ENCODE measurements at places on chromosomes 5 and 9. TPM values are rescaled to one million over a fixed set of nuclear protein-coding genes. Genes with fewer than 3 reads are reported as not detected.

The PTGR1 gene
- 34.0 TPM for total RNA-seq

DNA sequence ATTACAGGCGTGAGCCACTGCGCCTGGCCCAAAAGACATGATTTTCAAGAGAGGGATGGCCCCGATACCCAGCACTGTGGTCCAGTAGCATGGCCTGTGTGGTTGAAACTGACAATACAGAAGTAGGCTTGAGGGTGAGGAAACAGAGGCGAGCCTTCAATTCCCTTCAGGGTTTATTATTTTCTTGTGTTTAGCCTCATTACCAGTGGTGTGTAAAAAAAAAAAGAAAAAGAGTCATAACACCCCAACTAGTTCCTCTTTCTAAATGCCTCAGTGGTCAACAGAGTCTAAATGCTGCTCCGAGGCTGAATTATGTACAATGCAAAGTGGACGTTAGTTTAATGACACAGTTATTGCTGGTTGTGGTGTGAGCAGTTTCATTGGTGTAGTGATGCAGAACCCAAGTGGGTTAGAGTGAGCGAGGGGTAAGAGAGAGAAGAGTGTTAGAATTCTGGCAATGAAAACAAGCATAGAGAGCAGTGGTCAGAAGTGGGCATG, 58.8 kb downstream of the SNX30 start:
- no peak for DNase-seq

DNA sequence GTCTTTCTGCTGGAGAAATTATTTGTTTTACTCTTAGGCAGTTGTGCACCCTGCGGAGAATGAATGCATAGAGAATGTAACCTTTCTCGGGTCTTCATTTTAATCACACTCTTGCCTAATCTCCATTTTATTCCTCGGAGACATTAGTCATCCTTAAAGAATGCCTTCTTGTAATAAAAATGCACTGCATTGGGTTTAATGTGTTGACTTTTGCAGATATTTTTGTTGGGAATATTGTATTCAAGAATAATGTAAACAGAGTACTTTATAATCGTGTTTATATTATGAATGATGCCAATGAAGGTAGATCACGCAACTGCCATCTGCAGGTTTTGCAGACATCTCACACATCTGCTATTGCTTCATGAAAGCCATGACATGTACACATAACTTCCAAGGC, 1093.9 kb upstream of the CDH6 start:
- no peak for DNase-seq

- DNase-seq = no peak
Observed at GRCh38 chr9:4287886-4288588, 11.8 kb downstream of the GLIS3 start.

DNA sequence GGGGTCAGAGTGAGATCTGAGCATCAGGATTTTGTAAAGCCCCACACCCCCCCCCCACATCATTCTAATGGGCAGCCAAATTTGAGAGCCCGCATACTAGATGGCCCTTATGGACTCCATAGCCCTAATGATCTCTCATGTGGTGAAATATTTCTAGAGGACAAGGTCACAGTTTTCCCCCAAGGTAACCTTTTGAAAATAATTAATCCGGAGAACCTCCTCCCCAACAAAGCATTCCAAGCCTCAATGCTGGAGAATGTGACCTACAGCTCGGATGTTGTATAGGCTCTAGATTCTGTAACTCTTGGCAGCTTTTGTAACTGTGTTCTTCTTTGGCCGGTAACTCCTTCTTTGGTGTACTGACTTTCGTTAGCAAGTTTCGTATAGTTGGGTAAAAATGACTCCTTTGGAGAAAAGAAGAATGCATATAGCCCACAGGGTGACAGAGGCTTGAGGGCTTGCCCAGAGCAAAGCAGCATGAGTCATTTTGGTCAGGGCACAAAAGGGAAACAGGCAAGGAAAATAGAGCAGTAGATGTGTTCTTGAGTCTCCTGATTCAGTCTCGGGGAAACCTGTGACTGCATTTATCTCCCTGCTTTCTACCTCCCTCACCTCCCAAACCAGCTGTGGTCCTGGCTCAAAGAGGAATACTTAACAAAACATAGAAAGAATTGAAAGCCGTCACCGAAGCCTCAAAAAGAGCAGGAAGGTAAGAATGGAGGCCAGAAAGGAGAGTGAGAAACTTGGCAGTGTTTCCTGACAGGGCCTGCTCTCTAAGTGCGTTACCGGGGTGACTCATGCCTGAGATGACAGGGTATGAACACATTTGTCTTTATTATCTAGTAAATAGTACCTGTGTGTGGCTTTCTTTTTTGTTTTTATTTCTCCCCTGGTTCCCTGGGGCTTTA, 6.6 kb upstream of the XPA start:
- no peak for DNase-seq

GRCh38 chr5:143008809-143009521, 238.8 kb downstream of the ARHGAP26 start:
- DNase-seq = peak; percentile 64

- DNase-seq = no peak
Observed at GRCh38 chr5:76720988-76721569, 5.2 kb downstream of the F2R start.

- DNase-seq = no peak
Observed at GRCh38 chr9:128550770-128551656, 1.4 kb upstream of the SPTAN1 start.

DNA sequence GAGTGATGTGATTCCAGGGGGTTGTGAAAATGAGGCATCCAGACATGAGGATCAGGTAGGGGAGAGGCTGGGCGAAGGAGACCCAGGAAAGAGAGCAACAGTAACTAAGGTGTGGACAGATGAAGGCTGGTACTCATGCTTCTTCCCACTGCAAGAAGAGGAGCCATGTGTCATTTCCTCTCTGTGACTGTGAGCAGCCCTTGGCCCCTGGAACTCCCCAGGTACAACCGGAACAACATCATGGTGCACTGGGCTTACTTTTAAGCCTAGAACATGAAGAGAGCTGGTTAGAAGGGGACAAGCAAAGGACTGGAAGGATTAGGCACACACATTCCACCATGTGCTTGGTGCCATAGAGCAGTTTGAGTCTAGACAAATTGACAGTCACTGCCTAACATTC, 10.9 kb upstream of the IL12B start:
- no peak for DNase-seq

The N4BP3 gene
- total RNA-seq = 10.5 TPM

DNA sequence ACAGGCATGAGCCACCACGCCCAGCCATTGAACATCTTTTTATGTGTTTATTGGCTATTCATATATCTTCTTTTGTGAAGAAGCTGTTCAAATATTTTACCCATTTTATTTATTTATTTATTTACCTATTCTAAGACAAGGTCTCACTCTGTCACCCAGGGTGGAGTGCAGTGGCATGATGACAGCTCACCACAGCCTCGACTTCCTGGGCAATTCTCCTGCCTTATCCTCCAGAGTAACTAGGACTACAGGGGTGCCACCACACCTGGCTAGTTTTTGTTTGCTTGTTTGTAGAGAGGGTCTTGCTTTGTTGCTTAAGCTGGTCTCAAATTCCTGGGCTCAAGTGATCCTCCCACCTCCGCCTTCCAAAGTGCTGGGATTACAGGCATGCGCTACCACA, 33.5 kb downstream of the NAIF1 start:
- no peak for DNase-seq

- DNase-seq = no peak
Observed at GRCh38 chr9:112245126-112245525, 70.0 kb upstream of the SUSD1 start.

The IL13 gene
- total RNA-seq = not detected

The ADAMTS6 gene
- 3.5 TPM for total RNA-seq

The IL5 gene
- 1.2 TPM for total RNA-seq

The PRUNE2 gene
- 20.4 TPM for total RNA-seq

GRCh38 chr5:137496919-137497318, 2.2 kb downstream of the SPOCK1 start:
- no peak for DNase-seq

GRCh38 chr5:179221196-179221876, 123.9 kb downstream of the ADAMTS2 start:
- no peak for DNase-seq

- DNase-seq = no peak
Observed at GRCh38 chr5:126443374-126443851, 20.2 kb downstream of the GRAMD2B start.

GRCh38 chr9:93597871-93598646, 21.7 kb downstream of the PHF2 start:
- no peak for DNase-seq

- no peak for DNase-seq
Observed at GRCh38 chr5:58019614-58020013, 440.3 kb downstream of the PLK2 start.

DNA sequence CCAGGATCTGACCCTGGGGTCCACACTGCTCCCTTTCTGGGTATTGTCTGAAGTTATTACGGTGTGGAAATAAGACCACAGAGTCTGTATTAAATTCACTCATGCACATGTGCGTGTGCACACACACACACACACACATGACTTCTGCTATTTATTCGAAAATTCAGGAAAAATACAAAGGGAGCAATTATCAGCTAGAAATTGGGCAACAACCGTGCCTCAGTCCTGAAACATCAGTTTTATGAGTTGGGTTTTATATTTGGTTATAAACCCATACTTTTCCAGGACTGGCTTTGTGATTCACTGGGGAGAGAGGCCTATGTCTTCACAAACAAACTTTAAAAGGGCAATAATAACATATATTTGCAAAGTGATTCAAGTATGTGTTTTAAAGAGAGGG, 90.2 kb downstream of the ANGPTL2 start:
- no peak for DNase-seq

- no peak for DNase-seq
Observed at GRCh38 chr9:20683351-20684034, 566 bp upstream of the FOCAD start.

The DOCK2 gene
- total RNA-seq = 72.2 TPM

The PCDHB6 gene
- 0.77 TPM for total RNA-seq

- peak; percentile 31 for DNase-seq
Observed at GRCh38 chr9:108468364-108468763, 387.4 kb downstream of the ACTL7B start.

The SPATA9 gene
- total RNA-seq = not detected

DNA sequence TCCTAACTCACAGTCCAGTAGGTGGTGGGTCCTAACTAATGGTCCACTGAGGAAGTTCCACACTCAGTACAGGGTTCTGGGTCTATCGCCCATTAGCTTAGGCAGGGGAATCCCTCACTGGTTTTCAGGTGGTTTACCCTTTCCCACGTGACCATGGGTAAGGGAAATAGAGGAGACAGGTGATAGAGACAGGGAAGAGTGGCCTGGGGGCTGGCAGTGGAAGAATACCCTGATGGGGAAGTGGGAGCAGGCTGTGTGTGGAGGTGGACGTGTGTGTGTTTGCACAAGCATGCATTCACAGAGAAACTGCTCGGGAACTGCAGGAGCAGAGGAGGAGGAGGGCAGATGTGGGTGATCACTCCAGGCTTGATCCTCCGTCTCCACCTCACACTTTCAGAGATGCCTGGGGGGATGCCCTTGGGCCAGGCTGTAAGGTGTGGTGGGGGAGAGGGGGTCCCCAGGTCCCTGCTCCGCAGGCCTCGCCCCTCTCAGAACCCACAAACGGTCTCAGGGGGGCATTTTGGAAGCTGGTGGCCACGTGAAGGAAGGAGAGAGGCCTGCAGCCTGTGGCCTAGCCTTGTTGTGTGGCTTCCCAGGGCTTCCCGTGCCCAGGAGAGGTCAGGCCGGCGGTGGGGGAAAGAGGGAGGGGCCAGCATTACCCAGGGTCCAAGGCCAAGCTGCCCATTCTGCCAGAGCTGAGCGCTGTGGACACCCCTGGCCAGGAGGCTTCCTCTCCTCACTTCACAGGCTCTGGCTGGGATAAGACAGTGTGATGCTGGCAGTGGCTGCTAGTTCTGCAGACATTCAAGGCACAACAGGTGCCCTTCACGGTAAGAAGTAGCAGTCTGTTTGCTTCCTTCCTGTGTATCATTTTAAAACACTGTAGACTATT, 80.0 kb downstream of the OTULIN start:
- DNase-seq = peak; percentile 49

DNA sequence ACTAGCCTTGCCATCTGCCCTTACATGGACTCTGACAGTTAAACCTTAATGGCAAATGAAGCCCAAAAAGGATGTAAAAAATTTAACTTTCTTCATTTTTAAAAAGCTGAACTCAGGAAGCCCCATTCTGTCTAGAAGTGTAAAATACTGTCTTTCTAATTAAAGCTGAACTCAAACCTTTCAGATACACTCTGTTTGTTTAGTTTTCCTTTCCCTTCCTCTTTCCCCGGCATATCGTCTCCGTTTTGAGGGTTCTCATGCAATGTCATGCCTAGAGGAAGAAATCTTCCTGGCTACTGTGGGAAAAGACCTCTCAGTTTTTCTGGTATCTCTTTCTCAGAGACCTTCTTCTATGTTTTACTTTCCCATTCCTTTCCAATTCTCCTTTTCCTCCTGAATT, 841.5 kb downstream of the DTWD2 start:
- DNase-seq = no peak

DNA sequence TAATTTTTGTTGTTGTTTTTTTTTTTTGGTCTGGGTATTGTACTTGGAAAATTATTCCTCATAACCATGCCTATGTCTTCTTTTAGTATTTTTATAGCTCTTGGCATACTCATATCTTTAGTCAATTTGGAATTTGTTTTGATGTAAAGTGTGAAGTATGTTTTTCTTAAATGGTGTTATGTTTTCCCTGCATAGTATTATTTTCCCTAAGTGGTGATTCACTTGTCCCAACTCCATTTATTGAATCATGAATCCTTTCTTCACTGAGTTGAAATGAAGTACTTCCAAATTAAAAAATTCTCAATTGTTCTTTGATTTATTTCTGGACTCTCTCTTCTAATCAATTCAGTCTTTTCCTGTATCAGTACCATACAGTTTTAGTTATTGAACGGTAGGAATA, 46.5 kb downstream of the POLK start:
- no peak for DNase-seq

- no peak for DNase-seq
Observed at GRCh38 chr9:114718801-114719221, 36.8 kb upstream of the TEX48 start.

The ZBTB43 gene
- total RNA-seq = 19.4 TPM

DNA sequence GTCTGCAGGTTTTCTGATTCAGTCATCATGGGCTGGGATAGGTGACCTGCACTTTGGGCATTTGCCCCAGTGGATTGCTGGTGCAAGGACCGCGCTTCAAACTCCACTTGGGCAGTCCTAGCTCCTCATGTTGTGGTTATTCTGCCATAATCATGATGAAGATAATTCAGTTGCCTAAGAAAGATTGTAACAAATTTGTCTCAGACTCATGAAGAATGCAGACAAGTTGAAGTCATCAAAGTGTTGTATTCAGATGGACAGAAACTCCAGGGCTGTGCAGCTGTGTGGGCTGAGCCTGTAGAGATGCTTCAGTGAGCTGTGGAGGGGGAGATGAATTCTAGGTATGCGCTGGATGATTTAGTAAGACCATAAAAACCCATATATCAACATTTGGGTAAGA, 38.5 kb downstream of the TARS1 start:
- DNase-seq = no peak

- DNase-seq = no peak
Observed at GRCh38 chr9:75134495-75134894, 46.2 kb downstream of the OSTF1 start.

The ANKDD1B gene
- total RNA-seq = 7.3 TPM

GRCh38 chr5:126046846-126047571, 376.2 kb upstream of the GRAMD2B start:
- no peak for DNase-seq

- no peak for DNase-seq
Observed at GRCh38 chr5:107948377-107948776, 277.6 kb upstream of the EFNA5 start.

The VCAN gene
- 114 TPM for total RNA-seq

The FUT7 gene
- total RNA-seq = 2.1 TPM

Data from upper lobe of left lung (tissue), 6 donors.